ENCODE measurements at places on chromosomes 12 and 14. TPM values are rescaled to one million over a fixed set of nuclear protein-coding genes. Genes with fewer than 3 reads are reported as not detected.

The BCAT1 gene
- 7.3 TPM for total RNA-seq

The GARIN6 gene
- total RNA-seq = not detected

DNA sequence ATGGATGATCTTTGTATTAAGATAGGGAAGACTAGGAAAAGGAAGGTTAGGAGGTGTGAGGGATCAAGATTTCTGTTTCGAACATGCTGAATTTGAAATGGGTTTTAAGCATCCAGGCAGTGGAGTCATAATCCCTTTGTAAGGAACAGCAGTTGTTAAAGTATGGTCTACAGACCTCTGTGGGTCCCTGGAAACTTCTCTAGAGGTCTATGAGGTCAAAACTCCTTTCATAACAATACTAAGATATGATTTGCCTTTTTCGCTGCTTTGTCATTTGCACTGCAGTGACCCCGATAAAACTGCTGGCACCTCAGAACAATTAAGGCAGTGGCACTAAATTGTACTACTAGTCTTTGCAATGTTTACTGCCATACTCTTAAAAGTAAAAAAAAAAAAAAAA, 1.5 kb downstream of the RAD51AP1 start:
- DNase-seq = no peak

The KRT85 gene
- not detected for total RNA-seq

DNA sequence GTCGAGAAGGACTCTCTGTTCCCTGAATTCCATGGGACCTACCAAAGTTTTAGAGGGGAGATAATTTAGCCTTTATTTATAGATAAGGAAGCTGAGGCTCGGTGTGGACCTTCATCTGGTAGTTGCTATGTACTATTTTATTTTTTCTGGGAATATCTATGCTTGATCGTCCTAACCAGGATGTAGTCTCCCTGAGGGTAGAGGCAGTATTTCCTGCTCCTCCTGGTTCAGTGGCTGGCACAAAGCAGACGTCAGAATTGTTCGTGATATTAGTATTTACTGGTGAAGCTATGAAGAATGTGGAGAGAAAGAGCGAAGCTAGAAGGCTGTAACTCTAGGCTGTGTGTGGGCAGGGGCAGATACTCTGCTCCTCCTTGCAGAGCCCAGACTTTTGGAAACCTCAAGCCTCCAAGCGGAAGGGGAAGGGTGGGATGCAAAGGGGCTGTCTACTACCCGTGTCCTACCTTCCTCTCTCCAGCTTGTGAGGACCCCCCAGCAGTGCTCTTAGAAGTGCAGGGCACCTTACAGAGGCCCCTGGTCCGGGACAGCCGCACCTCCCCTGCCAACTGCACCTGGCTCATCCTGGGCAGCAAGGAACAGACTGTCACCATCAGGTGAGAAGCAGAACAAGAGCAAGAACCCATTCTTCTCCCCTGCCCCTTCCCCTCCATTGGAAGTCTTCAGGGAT, 1.4 kb downstream of the LRP10 start:
- DNase-seq = no peak

GRCh38 chr14:85071447-85071846, 458.5 kb upstream of the FLRT2 start:
- no peak for DNase-seq

GRCh38 chr12:31650918-31651317, 8.6 kb upstream of the ETFBKMT start:
- DNase-seq = no peak

DNA sequence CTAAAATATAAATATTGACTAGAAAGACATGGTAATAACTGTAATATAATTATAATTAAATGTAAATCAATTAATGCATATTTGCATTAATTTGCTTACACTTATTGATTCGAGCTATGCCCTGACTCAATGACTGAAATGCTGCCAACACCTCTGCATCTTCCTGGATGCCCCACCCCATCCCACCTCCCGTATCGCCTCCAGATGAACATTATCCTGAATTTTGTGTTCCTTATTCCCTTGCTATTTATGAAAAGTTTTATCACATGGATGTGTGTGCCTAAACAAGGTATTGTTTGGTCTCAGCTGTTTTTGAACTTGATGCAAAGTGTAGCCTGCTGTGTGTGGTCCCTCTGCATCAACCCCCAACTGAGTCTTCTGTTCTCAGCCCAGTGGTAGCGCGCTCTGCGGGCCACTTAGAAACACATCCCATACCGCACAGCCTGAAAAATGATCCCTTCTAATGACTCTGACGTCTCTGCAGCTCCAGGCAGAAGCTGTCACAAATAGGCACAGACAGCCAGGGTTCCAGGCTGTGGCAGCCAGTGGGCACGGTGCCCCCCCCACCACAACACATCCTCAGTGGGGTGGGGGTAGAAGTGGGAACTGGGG, 96.5 kb downstream of the PRMT8 start:
- no peak for DNase-seq

DNA sequence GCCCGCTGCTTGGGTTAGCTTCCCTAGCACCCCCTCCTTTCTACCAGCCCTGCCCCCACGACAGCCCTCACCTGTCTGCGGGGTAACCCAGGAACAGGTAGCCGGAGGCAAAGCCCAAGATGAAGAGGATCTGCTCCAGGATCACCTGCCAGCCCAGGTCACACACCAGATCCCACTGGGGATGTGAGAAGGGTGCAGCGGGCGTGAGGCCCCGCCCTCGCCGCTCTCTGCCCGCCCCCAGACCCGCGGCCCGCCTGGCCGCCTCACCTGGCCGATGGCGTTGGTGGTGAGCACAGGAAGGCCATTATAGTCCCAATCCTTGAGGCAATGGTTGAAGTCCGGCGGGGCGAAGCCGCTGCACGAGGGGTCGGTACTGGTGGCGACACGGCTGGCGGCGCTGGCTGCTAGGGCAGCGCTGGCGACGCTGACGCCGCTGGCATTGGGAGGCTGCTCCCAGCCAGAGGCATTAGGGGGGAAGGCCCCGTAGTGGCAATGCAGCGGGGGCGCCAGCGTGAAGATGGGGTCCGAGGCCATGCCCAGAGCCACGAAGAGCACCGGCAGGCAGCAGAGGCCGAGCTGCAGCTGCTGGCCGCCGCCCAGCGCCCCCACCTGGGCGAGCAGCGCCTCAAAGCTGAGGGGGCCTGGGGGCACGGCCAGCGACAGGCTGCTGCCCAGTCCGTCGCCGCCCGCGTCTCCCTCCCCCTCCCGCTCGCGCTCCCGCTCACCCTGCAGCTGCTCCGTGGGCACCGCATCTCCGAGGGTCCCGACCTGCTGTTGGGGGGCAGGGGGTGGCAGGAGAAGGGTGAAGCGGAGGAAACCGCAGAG, 794 bp downstream of the SLC22A17 start:
- no peak for DNase-seq

GRCh38 chr12:132955094-132956010, 754 bp downstream of the ZNF605 start:
- DNase-seq = no peak

The SYNE3 gene
- total RNA-seq = 81.0 TPM

GRCh38 chr12:54622463-54623183, 12.1 kb downstream of the LACRT start:
- DNase-seq = no peak

Data from activated CD4-positive, alpha-beta T cell treated with anti-CD3 and anti-CD28 coated beads, Interleukin-2, amount 10 ng/mL, durations not matched to agents 7 days and 5 days (primary cell).